ENCODE measurements at places on chromosomes 1 and 21. TPM values are rescaled to one million over a fixed set of nuclear protein-coding genes. Genes with fewer than 3 reads are reported as not detected.

DNA sequence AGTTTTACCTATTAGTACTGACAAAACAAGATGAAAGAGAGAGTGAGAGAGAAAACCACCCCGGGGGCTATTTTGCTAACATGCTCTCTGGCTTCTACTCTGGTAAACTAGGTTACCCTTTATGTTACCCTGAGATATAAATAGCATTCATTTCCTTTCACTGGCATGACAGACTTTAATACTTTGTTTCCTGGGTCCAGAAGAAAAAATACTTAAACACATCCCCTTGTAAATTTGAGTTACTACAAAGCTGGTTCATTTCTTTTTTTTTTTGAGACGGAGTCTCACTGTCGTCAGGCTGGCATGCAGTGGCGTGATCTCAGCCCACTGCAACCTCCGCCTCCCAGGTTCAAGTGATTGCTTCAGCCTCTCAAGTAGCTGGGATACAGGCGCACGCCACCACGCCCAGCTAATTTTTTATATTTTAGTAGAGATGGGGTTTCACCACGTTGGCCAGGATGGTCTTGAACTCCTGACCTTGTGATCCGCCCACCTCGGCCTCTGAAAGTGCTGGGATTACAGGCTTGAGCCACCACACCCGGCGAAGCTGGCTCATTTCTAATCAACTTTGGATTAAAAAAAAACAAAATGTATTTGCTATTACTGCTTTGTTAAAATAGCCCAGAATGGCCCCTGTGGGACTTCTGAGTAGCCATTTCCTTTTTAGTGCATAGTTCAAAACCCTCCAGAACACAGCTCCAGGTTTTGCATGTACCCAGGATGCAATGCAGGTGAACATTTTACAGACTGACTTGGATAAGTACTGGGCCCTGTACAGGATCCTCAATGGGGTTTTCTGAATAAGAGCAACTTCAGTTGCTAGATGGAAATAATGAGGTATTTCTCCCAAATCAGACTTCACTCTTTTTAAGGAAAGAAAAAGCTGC is 20.6 kb downstream of the INPP5B start:
- DNase-seq, result no peak

DNA sequence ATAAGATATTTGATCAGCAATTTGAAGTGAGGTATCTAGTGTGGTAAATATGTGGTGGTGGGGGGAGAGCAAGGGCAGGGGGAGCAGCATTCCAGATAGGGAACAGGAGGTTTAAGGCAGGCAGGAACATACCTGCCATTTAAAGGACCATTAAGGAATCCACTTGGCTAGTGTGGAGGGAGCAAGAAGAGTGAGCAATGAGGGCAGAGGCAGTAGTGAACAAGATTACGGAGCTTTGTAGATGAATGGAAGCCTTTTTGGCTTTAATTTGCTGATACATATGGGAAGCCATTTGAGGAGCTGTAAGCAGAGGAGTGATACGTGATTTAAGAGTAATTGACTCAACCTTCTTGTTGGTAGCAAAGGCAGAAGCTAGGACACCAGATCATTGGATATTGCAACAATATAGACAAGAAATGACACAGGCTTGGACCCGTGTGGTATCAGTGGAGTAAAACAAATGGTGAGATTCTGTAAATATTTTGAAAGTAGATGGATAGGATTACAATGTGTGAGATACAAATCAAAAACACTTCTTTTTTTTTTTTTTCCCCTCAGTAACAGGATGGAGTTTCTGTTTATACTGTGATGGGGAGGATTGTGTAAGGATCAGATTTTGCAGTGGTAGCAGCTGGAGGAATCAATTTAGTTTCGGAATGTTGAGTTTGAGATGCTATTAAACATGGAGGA is 73.8 kb upstream of the B3GALT2 start:
- DNase-seq, result no peak

DNA sequence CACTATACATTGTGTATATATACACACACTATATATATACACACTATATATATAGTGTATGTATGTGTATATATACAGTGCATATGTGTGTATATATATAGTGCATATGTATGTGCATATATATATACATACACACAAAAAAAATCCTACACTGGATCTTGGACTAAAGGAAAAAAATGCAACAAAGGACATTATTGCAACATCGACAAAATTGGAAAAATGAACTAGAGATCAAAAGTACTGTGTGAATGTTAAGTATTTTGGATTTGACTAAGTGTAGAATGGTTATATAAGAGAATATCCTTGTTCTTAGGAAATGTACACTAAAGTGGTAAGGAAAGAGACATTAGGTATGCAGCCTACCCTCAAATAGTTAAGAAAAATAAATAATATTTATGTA is 36.5 kb downstream of the SMYD3 start:
- DNase-seq, result no peak

GRCh38 chr1:228424685-228425660 is 8.3 kb upstream of the TRIM17 start:
- DNase-seq, result no peak

GRCh38 chr1:209335178-209335577 is 248.3 kb upstream of the CAMK1G start:
- no peak for DNase-seq

- DNase-seq, result no peak
Measured at GRCh38 chr1:116693759-116694480, 26.4 kb upstream of the IGSF3 start.

GRCh38 chr1:183444243-183444642 is 26.1 kb upstream of the NMNAT2 start:
- DNase-seq, result no peak

DNA sequence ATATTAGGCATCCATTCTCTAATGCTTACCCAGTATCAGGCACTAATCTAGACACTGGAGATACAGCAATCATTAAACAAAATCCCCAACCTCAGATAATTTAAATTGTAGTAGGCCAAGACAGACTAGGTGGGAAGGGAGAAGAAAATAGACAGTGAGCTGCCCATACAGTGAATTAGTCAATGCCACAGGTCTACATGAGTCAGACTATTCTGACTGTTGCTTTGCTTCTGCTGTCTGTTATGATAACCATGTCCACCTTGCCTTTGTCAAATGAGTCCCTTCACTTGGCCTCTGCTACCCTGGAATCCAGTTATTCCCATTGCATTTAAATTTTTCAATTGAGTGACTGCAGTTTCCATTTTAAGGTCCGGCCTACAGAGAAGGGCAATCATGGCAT is 59.5 kb downstream of the PIK3R3 start:
- DNase-seq, result no peak

DNA sequence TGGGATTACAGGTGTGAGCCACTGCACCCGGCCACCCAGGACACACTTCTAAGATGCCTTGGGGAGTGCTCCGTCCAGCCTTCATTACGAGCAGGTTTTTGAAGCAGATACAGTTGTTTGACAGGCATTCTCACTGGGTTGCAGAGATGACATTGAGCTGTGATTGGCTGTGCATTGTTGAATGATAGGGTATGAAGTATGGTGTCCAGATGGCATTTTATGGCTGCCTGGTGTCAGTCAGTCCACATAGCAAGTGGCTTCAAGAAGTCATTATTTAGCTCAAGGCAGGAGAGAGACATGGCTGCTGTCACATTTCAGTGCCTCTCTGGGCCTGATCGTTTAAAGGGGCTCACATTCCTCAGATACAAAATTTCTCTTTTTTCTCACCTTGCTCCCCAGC is 14.8 kb upstream of the PADI2 start:
- no peak for DNase-seq

- no peak for DNase-seq
Measured at GRCh38 chr21:39010629-39011404, 172.4 kb downstream of the PSMG1 start.

DNA sequence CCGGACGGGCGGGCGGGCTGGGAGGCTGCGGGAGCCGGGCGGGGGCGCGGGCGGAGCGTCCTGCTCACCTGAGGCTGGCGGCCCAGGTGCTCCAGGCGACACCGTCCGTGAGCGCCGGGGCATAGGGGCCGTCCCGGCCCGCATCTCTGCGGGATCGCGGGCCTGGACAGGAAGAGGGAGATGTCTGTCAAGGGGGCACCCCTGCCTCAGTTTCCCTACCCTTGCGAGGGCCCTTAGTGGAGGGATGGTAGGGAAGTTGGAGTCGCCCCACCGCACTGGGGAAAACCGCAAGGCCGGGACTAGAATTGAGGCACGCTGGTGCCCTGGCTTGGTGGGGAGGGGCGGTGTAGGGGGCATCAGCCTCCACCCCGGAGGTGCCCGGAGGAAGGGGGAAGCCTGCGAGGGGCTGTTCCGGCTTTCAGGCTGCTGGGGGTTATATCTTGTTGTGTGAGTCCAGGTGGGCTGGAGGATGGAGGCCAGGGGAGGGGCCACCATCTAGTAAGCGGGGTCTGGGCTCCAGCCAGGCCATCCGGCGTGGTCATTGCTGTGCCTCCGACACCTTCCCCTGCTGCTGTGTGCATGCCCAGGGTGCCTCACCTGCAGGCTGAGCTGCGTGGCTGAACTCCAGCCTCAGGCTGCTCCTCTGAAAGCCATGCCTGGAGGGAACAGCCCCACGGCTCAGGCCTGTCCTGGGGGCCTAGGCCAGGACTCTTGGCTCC is 580 bp downstream of the VWA1 start:
- no peak for DNase-seq

- no peak for DNase-seq
Measured at GRCh38 chr1:109294481-109294880, 11.5 kb upstream of the PSRC1 start.

DNA sequence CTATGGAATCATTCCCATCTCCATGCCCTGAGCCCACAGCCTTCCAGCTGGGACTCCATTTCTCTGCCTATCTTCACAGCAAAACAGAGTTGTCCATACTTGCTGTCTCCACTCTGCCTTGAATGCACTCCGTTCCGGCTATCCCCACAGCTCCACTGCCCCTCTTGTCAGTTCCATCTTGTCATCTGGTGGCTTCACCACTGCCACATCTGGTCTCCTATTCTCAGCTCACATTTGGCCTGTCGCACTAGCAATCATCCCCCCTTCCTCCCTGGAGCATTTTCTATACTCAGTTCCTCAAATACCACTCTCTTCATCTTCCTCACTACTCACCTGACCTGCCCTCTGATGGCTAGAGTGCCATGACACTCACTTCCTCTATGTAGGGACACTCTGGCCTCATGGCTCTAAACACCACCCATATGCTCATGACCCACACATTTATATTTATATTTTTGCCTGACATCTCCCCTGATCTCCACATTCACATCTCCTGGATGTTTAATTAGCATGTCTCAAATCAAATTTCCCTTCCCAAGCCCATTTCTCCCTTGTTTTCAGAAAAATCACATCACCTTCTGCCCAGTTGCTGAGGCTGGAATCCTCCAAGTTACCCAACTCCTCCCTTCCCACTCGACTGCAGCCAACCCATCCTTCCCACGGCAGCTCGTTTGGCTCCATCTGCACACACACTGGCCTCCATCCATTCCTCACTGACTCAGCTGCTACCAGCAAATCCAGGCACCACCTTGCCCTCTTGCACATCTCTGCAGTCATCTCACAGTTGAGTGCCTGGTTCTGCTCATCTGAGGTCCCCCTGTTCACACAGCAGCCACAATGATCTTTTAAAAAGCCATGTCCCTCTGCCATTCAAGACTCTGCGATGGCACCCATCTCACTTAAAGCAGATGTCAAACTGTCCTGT is 6.1 kb downstream of the ZNF692 start:
- no peak for DNase-seq

GRCh38 chr1:37851782-37852210 is 7.6 kb downstream of the MTF1 start:
- no peak for DNase-seq

DNA sequence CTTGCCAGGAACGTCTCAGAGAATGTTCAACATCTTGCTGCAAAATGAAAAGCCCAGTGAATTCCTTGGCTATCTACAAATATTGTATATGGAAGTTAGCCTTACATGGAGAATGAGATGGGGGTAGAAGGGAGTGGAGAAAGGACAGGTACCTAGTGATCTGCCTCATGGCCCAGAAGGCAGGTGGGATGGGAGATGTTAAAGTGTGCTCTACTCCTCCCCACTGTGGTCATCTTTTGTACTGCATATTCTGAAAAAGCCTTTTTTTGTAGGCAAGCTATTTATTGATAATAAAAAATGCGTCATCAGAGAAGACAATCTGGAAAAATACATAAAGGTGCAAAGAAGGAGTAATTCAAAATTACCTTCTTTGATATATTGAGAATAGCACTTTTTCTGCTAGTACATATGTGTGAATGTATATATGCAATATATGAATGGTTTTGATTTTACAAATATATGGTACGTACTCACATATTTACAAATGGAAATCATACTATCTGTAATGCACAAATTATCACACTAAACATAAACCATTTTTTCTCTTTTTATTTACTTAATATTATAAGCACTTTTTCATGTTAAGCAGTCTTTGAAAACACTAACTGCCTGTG is 19.1 kb upstream of the SLC5A9 start:
- DNase-seq, result no peak

DNA sequence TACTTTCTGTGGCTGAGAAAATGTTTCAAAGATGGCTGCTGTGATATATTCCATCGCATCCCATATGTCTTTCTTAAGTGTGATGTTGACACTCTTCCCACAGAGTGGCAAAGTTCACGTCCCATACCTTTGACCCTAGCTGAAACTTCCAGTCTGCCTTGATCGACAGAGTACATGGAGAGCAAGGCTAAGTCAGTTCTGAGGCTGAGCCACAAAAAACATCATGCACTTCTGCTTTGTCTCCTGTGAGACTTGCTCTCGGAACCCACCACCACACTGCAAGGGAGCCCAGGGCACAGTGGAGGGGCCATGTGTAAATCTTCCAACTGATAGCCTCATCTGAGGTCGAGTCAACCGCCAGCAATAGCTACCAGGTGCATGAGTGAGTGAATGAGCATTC is 431.9 kb upstream of the RUNX1 start:
- no peak for DNase-seq

DNA sequence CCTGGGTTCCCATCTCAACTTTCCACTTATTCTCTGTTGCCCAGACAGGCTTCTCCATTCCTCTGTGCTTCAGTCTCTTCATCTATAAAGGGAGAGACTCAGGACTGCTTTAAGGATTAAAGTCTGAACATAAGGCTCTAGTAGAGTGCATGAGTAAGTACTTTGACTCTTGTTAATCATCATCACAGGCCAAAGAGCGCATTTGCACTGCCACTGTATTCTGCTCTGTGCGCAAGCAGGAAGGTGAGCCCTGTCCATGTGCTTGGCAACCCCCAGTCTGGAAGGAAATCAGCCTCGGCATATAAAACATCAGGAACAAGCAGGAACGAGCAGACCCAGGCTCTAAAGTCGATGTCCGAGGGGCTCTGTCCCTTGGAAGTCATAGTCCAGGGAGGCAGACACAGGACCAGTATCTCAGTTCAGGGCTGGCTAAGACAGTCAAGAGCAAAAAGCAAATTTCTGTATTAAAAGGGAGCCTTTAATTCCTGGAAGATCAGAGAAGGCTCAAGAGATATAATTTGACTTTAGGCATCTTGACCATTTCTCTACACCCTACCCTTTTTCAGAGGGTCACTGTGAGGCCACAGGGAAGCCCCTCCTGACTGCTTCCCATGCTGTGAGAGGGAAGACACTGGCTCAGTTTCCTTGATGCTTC is 131.2 kb downstream of the TRABD2B start:
- DNase-seq, result no peak

GRCh38 chr1:246709835-246710234 is 14.4 kb upstream of the SCCPDH start:
- DNase-seq, result no peak

CYP4A11 gene
- not detected for total RNA-seq

LCE1B gene
- 278 TPM for total RNA-seq

MX1 gene
- 15.1 TPM for total RNA-seq

UBL4B gene
- total RNA-seq, result not detected

IFI44 gene
- 5.5 TPM for total RNA-seq

ADGRB2 gene
- total RNA-seq, result 2.2 TPM

CYB561D1 gene
- total RNA-seq, result 18.7 TPM
